ENCODE measurements at places on chromosomes 4 and X.

DNA sequence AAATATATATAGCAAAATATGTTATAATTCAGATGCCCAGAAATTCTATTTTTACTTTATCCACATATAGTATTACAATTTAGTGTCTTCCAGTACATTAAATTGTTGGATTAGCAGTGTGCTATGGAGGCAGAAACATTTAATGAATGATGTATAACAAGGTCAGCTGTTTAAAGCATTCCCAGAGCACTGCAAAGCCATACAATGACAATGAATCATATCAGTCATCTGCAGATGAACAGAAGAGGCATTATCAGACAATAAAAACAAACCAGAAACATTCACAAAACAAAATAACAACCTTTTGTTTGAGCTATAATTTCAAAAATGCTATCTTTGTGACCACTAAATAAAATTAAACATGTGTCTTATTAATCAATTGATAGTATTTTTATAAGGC is 524.2 kb downstream of the FAT4 start:
- peak; percentile 8 for DNase-seq

DNA sequence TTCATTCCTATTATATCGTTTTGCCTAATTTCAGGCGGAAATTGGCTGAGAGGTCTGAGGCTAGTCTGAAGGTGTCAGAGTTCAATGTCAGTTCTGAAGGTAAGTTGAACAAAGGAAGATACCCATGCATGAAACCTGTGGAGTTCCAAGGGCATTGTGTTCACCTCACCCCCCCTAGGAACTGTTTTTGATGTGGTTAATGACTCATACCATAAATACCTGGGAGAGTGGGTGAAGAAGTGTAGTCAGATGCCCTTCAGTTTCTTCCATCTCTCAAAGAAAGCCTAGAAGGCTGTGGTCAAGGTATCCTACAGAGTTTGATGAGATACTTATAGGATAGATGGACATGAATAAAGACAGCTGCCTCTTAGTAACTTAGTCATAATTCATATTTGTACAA is 2.7 kb downstream of the UTP14A start:
- DNase-seq = no peak

- DNase-seq = no peak
Measured at GRCh38 chrX:104098919-104099318, 13.4 kb upstream of the ZCCHC18 start.

GRCh38 chr4:165177725-165178666 is 29.4 kb upstream of the KLHL2 start:
- no peak for DNase-seq

GRCh38 chr4:150145946-150146340 is 67.7 kb downstream of the DCLK2 start:
- DNase-seq = peak; percentile 35

DNA sequence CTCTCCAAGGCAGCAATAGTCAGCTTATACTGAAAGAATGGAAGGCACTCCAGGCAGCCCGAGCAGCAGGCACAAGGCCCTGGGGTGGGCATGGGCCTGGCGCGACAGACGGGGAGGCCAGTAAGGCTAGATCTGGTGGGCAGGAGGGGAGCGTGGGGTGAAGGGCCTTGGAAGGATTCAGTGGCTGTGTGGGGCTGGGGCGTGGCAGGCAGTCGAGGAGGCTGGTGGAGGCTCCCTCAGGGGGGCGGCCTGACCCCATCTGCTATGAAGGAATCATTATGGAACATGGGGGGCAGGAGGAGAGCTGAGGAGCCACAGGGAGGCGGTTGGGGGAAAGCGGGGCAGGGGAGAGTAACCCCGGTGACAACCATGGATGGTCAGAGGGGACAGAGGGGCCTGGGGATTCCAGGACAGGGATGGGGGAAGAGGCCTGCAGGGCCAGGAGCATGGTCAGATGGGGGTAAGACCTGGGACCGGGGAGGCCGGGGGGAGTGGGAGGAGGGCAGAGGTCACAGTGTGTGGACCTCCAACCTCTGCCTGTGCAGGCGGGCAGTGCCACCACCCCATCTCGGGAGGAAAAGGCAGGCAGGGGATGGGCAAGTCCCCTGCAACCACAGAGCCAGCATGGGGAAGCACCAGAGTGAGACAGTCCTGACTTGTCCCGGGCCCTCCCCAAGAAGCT is 70.3 kb downstream of the ACOX3 start:
- DNase-seq = no peak

- peak; percentile 43 for DNase-seq
Measured at GRCh38 chrX:70039758-70040157, 10.0 kb downstream of the AWAT2 start.

DNA sequence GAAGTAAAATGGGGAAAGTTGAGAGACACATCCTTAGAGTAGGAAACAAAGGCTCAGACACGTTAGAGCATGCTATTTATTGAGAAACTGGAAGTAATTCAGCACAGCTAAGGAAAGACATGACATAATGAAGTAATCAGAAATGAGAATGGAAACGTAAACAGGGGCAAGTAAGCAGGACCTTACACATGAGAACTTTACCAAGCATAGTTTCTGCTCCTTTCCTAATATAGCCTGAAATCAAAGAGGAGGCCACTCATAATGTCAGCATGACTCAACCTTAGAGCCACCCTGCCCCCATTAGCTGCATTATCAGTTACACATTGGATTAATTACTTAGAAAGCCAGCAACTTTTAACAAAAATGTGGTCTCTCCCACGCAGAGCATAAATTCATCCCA is 558.3 kb upstream of the GRIA3 start:
- DNase-seq = peak; percentile 70

GRCh38 chrX:101079736-101080270 is 1.1 kb downstream of the TMEM35A start:
- DNase-seq = no peak

All from GM23248 (cell line).